RWPE1 (cell line): ENCODE measurements at places on chromosomes 1 and 21.
A peak's percentile ranks its signal among the peaks of the same experiment; 100 is the strongest.

DNA sequence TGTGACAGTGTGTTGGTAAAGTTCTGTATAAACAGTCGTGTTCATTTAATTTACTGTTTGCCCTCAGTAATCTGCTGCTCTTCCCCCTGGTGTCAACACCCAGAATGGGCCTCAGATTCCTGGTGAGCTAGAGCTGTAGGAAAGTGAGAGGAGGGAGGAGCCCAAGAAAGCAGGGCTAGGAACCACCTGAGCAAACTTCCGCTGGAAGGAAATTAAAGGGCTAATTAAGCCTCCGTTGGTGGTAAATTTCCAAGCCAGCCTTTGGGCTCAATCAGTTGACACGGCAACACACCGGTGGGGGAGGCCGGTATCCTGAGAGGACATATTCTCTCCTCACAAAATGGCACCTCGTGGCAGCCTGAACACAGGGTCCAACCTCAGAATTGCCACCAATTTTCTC lies 32.9 kb downstream of the RAB3B start:
- DNase-seq: no peak

DNA sequence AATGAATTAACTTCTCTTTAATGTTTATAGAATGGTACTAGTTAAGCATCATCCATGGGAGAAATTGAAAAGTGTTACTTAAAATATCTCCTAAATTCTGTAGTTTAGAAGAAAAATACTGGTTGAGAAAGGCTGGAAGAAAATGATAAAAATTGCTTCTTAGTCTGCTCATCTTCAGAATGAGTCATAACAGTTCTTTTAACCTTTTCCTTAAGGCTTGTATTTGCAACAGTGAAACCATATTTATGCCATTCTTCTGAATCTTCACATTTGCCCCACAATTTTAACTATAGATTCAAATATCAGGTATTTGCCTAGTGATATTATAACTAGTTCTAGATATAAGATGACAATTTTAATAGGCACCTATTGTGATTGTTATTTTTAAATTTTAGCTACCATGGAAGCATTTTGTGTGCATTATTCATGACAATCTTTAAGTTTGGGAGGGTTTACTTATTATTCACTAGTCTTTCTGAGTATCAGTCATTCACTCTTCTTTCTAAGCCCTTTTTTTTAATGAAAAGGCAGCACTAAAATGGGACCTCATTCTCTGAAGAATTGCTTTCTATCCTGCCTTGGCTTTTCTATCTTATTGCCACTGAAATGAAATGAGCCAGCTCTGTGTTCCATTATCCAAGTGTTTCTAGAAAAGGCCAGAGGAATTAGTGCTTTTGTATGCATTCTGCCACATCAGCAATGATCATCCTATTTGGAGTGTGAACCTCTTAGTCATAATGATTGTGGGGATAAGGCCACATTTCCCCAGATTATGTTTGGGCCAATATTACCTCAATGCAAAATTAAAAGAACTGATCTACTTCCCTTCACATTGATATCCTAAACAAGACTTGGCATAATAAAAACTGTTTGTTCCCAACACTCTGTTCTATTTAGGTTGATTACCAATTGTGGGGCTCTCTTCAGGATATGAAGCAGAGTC lies 58.4 kb downstream of the SAMSN1 start:
- DNase-seq: no peak

GRCh38 chr1:230172016-230172537 lies 105.0 kb downstream of the GALNT2 start:
- no peak for DNase-seq

GRCh38 chr1:194295685-194296084 lies 1109.3 kb upstream of the B3GALT2 start:
- DNase-seq: no peak

- no peak for DNase-seq
These were observed 30.4 kb downstream of the TRIT1 start for GRCh38 chr1:39852876-39853275.

DNA sequence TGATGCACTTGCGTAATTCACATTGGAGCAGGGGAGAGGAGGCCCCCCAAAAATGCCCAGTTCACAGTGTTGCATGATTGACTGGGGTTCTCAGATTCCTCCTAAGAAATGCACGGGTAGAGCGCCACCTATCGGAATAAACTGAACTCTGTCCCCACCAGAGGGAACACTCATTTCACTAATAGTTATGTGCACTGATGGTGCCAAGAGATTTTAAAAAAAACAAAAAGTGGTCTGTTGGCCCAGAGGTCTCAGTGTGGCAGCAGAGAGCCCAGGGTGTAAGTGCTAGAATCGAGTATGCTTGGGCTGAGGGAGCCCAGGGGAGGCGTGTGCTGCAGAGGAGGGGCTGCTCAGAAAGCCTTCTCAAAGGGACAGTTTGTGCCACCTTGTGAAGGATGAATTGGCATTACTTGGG lies 6.9 kb downstream of the PINK1 start:
- DNase-seq: peak; percentile 63

DNA sequence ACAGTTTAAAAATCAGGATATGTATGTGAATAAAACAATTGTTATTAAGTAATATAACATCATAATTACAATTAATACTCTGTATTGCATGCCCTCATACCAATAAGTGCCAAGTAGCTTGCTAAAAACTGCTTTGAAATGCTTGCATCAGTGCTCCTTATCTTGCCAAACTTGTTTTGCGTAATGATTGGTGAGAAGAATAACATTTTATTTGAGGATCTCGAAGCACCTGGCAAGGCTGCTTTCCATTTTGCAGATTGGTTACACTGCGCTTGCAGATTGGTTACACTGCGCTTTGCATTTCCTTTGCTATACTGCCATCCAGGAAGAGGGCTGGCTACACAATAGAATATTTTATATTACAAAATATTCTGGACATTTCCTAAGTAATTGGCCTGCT lies 1.7 kb upstream of the PBX1 start:
- no peak for DNase-seq

- no peak for DNase-seq
These were observed 28.2 kb upstream of the KHDRBS1 start for GRCh38 chr1:31985430-31985829.

- DNase-seq: no peak
These were observed 8.9 kb downstream of the ADAR start for GRCh38 chr1:154598871-154599635.
